ENCODE measurements at places on chromosomes 13 and 19.

DNA sequence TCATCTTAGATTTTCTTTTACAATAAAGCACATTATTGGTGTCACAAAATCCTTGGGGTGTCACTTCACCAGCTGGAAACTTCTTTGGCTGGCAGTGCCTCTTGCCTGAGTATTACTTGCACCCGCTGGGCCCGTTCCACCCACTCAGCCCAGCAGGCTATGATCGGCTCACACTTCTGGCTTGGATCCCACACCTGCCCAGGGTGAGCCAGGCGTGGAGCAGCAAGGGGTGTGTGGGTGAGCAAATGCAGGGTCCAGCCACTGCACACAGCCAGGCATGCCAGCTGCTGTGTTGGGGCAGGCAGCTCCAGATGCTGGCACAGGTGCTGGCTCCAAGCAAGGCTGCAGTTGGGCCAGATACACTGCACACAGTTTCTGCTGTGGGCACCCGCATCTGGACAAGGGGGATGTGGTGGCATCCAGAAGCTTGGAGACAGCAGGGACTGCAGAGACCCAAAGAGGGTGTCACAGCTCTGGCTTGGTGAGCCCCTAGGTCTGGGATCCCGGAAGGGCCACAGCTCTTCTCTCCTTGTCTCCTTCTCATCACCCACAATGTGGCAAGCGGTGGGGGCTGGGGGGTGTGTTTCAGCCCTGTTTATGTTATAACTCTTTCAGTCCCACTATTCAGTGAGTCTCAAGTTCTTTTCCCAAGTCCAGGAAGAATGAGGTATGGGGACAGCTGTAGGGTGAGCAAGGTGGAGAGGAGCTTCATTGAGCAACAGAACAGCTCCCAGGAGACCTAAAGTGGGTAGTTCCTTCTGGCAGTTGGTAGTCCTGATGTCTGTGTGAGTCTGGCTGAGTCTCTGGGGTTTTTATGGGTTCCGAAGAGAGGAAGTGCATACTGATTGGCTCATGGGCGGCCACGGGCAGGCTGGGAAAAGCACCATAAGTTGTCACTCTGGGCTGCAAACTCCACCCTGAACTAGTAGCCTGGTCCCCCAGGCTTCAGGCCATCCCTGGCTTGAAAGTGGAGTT lies 25.3 kb upstream of the TBC1D4 start:
- DNase-seq: no peak

DNA sequence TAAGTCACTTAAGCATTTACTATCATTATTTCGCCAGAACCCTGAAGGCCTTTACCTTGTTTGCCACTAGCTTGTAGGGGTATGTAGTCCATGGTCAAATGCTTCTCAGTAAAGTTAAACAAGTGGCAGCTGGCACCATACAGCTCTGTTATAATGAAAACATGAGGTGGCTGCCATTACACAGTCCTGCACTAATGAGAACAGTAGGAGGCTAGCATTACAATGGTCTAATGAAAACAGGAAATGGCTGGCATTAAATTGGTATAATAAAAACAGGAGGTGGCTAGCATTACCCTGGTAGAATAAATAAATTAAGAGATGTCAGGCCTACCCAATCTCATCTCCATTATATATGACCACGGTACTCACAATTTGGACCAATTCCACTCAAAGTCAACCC lies 107.5 kb downstream of the PCDH17 start:
- DNase-seq: no peak

DNA sequence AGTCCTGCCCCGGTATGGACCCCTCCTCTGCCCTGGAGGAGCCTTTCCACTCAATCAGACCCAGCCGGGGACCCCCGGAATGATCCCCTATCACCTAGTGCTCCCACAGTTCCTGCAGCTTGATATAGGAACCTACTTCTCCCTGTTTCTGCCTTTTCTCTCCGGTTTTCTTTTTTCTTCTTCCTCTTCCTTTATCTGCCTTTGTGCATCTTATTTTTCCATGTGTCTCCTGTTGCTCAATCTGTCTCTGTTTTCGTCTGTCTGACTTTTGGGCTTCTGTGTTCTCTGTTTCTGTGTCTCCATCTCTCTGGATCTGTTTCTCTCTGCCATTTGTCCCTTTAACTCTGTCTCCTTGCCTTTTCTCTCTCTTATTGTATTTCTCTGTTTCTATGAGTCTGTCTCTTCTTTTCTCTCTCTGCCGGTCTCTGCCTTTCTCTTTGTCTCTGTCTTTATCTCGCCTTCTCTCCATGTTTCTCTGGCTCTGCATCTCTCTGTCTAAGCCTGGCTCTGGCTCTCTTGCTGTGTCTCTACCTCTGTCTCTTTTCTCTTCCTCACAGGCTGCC lies 10.0 kb downstream of the MEGF8 start:
- DNase-seq: no peak

- DNase-seq: peak; percentile 28
These were observed 34.2 kb upstream of the PNMA8B start for GRCh38 chr19:46529622-46530451.

GRCh38 chr13:30382836-30383525 lies 39.3 kb upstream of the UBE2L5 start:
- DNase-seq: no peak

- DNase-seq: no peak
These were observed 3.7 kb downstream of the FUZ start for GRCh38 chr19:49809160-49809940.

GRCh38 chr13:106110241-106110855 lies 425.1 kb downstream of the EFNB2 start:
- DNase-seq: no peak
